ENCODE measurements at places on chromosomes 7 and 10.

DNA sequence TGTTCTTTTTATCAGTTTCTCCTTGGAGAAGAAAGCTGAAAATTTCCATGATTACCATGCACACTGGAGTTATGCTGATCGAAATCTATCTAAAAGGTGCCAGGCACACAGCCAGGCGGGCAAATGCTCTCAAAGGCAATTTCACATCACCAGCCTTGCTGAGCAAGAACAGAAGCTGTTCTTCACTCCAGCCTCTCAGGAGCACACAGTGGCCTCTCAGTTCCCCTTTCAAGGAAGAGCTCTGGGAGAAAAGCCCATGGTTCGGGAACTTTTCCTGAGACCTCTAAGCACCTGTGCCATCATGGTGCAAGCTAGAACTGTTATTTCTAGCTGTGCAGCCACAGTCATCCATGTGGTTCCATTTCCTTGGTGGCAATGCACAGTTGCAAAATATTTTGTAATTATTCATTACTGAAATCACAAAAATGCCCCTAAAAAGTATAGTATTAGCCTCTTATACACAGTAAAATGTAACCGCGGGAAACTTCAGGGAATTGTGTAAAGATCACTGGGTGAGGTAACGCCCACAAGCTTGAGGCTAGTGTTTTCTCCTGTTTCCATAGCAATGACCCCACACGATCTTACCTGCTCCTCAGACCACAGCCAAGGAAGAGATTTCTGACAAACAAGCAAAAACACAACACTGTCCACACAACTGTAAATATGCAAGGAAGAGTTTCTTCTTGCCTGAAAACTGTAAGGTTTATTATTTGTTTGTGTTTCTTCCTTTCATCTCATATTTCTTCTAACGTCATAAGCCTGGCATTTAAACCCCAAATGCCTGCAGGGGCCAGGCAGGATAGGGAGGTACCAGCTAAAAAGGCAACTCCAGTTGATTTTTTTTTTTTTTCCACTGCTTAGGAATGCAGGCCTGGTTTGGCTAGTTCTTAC is 121.2 kb downstream of the FAM107B start:
- peak; percentile 12 for DNase-seq

- no peak for DNase-seq
Measured at GRCh38 chr7:38512704-38513103, 118.5 kb downstream of the AMPH start.

DNA sequence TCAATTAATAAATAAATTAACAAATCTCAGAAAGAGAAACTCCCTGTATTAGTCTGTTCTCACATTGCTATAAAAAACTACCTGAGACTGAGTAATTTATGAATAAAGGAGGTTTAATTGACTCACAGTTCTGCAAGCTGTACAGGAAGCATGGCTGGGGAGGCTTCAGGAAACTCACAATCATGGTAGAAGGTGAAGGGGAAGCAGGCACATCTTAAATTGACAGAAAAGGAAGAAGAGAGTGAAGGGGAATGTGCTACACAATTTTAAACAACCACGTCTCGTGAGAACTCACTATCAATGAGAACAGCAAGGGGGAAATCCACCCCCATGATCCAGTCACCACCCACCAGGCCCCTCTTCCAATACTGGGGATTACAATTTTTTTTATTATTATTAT is 358.3 kb upstream of the KIAA1217 start:
- no peak for DNase-seq

- DNase-seq: no peak
Measured at GRCh38 chr10:72000073-72001032, 36.2 kb downstream of the CHST3 start.

DNA sequence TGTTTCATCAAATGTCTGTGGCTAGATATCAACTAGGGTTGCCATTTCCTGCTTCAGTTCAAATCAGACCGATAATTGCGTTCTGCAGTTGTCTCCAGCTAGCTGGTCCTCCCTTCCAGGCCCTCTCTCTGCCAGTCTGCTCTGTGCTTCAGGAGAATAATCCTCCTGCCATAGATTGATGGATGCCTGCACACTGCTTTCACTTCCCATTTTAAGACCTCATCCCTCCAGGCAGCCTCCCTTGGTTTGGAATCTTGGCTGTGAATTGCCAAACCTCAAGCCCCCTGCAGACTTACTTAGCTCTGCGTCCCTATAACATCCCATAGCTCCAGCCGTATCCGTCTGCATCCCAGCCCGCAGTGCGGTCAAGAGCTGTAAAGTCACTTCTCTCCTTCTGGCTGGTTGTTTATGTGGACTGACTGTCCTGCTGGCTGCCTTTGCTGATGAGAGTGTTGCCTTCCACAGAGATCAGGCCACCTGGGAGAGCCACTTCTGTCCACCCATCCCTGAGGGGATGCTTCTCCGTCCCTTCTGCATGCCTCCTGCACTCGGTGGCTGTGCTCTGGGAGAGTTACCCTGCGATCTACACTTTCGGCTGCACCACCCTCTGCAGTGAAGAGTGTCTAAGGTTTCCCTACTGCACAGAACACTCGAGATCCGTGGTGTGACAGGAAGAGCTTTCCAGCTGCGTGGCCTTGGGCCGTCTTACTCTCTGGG is 22.4 kb upstream of the KLF6 start:
- DNase-seq: no peak

DNA sequence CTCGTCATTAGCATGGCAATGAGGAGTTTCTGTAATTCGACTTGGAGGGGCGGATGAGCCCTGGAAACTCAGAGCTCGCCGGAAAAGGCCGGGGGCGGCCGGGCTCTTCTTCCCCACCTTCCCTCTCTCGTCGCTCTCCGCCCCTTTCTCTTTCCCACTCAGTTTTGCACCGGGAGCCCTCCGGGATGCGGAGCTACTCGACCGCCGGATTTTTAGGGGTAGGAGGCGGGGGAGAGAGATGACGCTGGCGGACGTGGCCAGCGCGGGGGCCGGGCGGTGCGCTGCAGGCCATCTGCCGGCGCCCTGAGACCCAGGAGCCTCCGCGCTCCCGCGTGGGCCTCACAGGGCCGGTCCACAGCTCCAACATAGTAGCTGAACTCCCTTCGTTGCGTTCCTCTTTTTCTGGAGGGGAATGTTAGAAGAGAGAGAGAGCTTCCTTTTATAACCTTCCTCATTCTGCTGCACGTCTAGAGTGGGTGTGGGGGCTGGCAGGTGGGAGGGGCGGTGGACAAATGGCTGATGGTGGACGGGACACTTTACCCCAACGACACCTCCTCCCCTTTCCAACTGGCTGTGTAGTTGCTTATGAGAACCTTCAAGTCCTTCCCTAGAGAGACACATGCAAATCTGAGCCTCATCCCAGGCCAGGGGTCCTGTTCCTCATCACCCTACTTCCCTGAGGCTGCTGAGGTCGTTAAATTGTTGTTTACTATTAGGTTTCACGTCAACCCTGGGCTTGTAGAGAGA is 1.1 kb upstream of the HOXA1 start:
- DNase-seq: no peak
